ENCODE measurements at places on chromosomes 3 and 15.
A peak's percentile ranks its signal among the peaks of the same experiment; 100 is the strongest.

- DNase-seq = no peak
These were observed 52.7 kb downstream of the RARB start for GRCh38 chr3:25480811-25481210.

DNA sequence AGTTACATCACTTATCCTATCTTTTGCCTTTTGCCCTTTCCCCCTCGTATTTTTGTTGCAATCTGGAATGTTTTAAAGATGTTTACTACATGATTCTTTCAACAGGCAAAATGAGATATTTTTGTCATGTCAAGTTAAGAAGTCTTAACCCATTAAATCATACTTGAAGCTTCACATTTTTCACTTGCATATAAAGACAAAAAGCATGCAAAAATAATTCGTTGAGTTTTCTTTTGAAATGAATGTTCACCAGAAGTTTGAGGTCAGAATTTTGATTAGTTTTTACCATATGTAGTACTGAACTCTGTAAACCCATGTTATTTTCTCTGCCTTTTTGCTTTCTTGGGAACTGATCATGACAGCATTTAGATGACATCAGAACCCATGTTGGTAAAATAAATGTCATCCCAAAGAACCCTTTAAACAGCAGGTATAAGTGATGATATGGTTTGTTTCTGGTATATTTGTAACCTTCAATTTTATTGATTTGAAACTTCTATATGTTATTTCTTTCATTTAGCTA, 188.5 kb downstream of the GHSR start:
- DNase-seq = no peak

DNA sequence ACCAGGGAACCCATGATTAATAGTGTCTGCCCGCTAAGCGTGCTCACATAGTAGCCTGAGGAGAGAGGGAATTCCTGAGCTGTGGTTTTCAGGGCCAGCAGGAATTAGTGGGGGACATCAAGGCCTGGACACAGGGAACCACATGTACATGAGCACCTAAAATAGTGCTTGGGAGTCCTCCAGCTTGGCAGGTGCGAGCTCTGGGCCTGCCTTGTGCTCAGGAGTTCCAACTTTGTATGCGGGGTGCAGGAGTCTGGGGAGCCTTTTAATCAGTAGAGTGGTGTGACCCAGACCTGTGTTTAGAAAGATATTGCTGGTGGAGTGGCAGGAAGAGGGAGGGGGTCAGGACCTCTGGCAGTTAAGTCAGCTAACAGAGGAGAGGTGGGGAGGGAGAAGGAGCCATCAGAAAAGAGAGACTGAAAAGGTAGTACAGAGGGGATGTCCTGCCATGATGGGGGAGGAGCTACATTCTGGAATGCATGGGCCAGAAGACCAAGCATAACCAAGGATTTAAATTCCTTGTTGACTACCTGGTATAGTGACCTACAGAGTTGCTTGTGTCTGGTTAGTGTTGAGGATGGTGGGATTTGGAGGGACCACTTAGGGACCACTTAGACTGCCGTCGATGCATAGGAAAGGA, 1.9 kb downstream of the DAG1 start:
- DNase-seq = no peak

GRCh38 chr15:48507416-48508065, 138.0 kb downstream of the FBN1 start:
- DNase-seq = no peak

DNA sequence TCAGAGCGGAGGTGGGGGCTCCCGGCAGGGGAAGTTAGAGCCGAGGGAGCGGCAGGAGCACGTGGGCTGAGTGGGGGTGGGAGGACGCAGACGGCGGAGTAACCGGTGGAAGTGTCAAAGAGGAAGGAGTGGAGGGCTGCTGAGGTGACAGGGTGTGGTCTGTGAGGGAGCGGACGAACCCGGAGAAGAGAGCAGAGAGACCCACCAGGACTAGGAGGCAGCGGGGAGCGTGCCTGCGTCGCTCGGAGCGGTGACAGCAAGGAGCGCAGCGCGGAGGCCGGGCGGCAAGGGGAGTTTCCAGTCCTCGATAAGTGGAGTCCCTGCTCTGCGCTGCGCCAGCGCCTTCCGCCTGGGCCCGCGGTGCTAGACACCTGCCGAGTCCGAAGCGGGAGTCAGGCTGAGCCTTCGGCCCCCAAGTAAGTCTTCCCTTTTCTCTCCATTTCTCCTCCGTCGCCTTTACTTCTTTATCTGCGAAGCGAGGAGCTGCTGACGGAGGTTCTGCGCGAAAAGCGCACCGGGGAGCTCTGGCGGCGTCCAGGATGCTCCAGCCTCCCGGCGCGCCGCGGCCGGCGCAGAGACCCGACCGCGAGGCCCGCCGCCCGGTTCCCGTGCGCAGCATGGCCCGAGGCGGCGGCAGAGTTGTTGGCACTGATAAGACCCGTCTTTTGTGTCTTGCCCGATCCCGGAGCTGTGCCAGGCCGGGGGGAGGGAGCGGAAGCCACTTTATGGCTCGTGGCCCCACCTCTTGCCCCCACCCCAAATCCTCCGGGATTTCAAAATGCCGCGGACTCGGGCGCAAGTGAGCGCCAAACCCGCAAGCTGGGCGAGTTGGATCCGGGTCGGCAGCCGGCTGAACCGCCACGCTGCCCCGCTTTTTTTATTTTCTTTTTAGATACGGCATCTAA, 533.0 kb upstream of the SEMA6D start:
- peak; percentile 17 for DNase-seq

DNA sequence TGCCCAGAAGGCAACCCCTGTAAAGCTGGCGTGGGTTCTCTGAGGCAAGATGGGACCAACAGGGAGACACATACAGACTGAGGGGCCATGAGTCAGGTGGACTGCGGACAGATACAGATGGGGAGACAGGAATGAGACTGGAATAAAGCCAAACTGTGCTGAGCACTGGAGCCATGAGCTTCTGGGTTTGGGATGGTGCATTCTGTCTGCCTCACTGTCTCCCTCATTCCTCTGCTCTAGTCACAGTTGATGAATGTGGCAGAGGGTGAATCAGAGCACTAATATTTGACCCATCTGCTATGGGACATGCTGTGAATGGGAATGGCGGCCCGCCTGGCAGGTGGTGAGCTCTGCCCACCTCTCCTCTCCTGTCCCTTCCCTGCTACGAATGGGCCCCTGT, 262.9 kb downstream of the EPHB1 start:
- no peak for DNase-seq

GRCh38 chr3:107367353-107367752, 9.9 kb upstream of the CCDC54 start:
- no peak for DNase-seq

GRCh38 chr3:14672588-14672987, 2.4 kb upstream of the C3orf20 start:
- DNase-seq = no peak

GRCh38 chr15:80455051-80455648, 51.0 kb downstream of the ARNT2 start:
- no peak for DNase-seq

DNA sequence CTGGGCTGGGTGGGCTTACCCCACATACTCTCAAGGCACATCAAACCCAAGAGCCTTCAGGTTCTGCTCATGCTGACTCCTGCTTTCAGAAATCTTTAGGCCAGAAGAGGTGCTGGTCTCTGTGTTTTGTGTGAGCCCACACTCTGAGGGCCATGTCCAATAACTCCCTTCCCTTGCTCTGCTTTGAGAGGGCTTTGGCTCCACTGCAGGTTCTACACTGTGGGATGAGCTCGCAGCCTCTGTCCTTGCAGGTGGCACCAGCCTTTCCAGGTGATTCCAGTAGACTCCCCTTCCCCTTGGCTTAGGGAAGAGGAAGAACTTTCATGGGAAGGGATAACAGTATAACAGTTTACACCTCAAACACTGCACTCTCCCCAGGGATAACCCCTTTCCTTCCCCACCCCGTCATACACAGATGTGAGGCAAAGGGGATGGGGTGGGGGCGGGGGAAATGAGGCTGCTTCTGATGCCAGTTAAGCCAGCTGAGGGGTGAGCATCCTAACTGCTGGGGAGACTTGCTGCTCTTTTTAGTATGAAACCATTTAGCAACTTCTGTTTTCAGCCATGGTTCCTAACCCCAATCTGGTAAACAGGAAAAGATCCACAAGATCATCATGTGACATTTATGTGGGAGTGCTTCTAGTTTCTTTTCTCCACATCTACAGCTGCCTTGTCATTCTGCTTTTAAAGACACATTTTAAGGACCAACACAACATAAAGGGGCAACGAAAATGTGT, 262.4 kb downstream of the SLC9A9 start:
- DNase-seq = no peak

DNA sequence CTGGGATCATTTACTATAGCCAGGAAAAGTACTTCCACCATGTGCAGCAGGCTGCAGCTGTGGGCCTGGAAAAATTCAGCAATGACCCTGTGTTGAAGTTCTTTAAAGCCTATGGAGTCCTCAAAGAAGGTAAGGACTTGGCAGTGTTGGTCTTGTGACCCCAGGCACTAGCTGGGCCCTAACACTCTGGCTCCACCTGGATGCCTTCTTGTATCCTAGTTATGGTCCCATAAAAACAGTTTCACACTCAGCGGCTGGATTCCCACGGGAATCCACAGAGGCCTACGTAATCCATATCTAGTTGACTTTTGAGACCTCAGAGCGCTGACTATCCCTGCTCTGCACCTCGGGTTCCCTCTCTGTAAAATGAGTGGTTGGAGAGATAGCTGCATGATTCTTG, 1.6 kb downstream of the TTC21A start:
- DNase-seq = no peak

GRCh38 chr3:128282380-128283196, 129.3 kb downstream of the EEFSEC start:
- DNase-seq = no peak

- no peak for DNase-seq
These were observed 1071.9 kb downstream of the IGSF11 start for GRCh38 chr3:117962750-117963149.

DNA sequence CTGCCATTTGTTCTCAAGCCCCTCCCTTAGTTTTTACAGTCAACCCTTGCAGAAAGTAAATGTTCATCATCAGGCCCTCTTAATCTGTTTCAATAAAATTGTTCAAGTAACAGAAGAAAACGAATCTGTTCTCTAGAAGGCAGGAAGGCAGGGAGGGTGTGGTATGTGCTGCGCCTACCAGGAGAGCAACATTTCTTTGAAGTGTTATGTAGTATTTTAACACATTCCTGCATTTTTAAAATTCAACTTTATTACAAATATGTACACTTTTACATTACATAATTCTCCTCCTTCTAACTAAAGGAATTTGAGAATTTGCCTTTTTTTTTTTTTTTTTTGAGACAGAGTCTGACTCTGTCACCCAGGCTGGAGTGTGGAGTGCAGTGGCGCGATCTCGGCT, 657.8 kb downstream of the MCTP2 start:
- no peak for DNase-seq

- no peak for DNase-seq
These were observed 21.1 kb downstream of the ANXA2 start for GRCh38 chr15:60376677-60377095.

- DNase-seq = no peak
These were observed 77.0 kb downstream of the NTRK3 start for GRCh38 chr15:88179562-88179961.

- no peak for DNase-seq
These were observed 12.8 kb upstream of the PDCD7 start for GRCh38 chr15:65146438-65146837.

- DNase-seq = no peak
These were observed 61.7 kb upstream of the AKAP13 start for GRCh38 chr15:85318732-85319076.

DNA sequence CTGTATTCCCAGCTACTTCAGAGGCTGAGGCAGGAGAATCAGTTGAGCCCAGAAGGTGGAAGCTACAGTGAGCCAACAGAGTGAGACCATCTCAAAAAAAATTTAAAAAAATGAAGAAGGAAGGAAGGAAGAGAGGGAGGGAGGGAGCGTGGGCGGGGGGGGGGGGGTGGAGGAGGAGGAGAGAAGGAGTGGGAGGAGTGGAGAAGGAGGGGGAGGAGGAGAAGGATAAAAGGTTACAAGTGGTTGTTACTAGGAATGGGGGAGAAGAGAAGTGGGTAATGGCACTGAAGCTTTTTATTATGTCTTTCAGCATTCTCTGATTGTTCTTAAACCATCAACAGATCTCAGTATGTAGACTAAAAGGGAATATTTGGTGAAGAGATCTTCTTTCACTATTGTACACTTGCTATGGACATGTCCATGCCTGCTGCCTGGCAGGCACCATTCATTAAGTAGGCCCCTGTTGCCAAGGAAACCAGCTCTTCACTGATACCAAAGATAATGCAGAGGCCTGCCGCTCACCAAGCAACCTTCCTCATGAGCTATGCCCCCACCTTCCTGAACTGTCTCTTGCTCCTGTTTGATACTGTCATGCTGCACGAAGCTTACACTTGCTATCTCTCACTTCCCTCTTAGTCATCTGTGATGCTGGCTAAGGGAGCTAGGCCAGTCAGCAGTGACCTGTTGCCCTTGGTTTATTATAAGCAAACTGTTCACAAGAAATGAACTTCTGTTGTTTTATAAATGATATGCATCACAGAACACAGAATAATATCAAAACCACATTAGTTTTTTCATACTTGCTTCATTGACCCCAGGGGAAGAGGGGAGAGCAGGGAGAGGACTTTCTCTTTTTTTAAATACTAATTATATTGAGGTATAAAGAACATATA, 23.1 kb downstream of the EPM2AIP1 start:
- DNase-seq = no peak

DNA sequence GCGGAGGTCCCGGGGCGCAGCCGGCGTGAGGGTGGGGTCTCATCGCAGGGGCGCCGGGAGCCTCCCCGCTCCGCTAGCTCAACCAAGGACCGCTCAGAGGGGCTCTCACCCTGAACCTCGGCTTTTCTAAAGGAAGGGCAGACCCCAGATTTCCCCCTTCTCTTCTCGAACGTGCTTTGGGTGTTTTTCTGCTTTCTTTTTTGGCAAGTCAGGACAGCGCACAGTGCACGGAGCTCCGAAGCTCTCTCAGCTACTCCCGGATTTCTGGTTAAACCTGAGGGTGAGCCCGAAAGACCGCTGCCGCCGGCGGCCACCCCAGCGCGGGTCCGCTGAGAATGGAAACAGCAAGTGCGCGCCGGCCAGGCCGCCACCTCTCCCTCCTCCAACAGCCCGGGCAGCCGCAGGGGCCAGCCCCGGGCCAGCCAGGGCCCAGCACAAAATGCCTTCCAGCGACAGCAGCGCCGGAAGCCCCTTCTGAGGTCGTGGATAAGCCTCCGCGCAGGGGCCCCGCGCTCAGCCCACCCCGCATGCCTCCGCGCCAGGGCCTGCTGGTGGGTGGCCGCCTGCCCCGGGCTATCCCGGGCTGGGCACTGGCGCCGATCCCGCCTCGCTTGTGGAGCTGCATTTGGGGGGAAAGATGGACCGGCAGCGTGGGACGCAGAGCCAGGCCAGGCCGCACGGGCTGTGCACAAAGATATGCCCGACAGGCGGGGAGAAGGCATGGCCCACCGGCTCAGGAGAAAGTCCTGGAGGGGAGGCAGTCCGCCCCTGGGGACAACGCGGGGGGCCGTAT, 8.2 kb upstream of the OCA2 start:
- no peak for DNase-seq

DNA sequence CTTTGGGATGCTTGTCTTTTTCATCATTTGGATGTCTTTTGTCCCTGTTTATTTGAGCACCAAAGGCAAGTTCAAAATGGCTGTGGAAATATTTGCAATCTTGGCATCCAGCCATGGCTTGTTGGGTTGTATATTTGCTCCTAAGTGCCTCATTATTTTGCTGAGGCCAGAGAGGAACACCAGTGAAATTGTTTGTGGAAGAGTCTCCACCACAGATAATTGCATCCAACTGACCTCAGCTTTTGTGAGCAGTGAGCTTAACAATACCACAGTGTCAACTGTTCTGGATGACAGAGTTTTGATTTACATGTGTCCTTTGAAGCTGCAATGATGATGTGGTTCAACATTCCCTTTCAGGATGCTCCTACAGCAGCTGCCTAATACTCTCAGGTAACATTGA, 83.0 kb upstream of the KCNAB1 start:
- DNase-seq = no peak
